SJCRH30 (cell line): ENCODE measurements at places on chromosomes 3 and 15.
A peak's percentile ranks its signal among the peaks of the same experiment; 100 is the strongest.

DNA sequence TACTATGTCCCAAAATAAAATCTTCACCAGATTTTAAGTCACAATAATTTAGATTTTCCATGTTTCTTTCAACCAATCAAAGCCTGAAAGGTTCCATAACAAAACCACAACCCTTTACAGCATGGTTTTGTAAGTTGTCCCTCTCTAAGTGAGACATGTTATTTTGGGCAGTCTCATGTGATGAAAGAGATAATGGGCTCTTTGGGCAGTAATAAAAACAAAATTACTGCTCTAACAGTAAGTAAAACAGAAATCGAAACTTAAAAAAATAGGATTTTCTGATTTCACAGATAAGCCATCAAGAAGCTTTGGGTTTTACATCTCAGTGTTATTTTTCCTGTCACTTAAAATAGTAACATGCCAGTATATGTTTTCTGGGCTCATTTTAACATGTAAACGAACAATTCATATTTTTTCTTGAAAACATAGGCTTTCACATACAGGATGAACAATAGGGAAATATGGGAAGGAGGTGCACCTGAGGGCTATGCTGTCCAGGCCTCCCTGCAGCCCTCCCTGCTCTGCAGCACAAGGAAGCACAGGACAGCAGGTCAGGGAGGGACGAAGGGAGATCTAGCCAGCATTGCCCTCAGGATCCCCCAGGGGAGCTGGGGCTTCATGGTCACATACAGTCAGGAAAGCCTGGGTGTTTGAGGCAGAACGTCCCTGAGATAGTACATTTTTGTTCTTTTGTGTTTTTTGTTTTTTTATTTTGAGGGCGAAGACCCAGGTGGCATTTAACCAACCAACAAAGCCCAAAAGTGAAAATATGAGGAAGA, 157.4 kb downstream of the SHOX2 start:
- DNase-seq = no peak

- DNase-seq = peak; percentile 59
Observed at GRCh38 chr15:81410318-81410753, 36.3 kb upstream of the TMC3 start.

DNA sequence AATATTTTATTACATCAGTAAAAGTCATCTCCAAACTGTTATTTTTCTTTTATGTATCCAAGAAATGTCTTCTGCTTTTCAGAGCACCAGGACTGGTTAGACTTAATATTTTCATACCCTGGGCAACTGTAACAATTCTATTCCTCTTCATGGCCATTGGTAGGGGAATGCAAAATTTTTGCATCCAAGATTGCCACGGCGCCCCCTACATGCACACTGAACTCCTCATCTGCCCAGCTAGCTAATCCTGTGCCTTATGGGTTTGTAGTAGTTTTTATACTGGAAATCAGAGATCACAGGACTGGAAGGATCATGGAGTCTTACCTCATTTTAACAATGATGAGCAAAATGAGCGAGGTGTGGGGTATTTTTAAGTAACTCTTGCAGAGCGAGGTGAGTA, 74.2 kb downstream of the CRTC3 start:
- DNase-seq = no peak

DNA sequence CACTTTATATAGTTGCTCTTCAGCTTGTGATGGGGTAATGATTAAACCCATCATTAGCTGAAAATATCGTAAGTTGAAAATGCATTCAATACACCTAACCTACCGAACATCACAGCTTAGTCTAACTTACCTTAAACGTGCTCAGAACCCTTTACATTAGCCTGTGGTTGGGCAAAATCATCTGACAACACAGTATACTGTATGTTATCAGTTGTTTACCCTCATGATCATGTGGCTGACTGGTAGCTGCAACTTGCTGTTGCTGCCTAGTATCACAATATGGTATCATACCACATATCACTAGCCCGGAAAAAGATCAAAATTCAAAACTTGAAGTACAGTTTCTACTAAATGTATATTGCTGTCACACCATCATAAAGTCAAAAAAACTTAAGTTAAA, 9.5 kb downstream of the ZNF280D start:
- no peak for DNase-seq

DNA sequence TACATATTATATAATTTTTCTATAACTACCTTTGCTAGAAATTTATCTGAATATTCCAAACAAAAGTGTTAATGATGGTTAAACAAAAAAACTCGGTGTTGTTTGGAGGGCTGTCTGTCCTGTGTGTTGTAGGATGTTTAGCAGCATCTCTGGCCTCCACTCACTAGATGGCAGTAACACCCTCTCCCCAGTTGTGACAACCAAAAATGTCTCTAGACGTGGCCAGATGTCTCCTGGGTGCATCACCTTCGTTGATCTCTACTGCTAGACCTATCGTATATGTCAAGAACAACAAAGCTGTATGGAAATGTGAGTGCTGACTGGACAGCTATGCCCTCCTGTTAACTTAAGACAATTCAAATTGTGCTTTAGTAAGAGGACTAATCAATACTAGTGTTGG, 14.1 kb downstream of the ANKRD34C start:
- DNase-seq = no peak

- DNase-seq = no peak
Observed at GRCh38 chr3:135304378-135304777, 509.3 kb downstream of the EPHB1 start.

- DNase-seq = no peak
Observed at GRCh38 chr3:89300526-89300925, 193.1 kb downstream of the EPHA3 start.

DNA sequence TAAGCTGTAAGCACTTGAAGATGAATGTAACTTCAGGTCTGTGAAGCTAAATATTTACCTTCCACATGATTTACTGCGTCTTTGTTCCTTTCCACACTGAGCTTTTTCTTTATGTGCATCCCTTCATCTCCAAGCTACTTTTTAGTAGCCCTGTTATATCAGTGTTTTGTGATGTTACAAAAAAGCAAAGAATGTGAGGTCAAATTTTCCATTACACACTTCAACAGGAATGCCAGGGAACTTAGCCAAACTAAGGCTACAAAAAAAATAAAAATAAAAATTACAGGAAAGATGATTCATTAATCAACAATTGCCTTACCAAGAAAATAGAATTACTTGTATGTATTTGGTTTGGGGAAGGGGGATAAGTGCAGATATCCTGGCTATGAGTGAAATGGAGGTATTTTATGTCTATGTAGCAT, 73.0 kb downstream of the FILIP1L start:
- DNase-seq = no peak

DNA sequence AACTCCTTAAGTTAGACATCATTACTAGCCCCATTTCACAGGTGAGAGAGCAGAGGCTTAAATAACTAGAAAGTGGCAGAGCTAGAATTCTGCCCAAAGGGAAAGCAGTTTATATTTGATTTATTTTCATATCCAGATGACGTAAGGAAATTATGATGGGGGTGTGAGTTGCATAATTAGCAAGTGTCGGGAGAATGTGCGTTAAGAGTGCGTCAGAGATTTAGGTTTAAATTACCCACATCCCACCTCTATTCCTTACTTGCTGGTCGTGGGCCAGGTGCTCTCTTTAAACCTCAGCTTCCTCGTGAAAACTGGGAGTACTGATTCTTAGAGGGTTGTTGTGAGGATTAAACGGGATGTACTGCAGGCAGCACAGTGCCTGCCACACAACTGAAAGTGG, 32.3 kb downstream of the FSTL1 start:
- DNase-seq = no peak

DNA sequence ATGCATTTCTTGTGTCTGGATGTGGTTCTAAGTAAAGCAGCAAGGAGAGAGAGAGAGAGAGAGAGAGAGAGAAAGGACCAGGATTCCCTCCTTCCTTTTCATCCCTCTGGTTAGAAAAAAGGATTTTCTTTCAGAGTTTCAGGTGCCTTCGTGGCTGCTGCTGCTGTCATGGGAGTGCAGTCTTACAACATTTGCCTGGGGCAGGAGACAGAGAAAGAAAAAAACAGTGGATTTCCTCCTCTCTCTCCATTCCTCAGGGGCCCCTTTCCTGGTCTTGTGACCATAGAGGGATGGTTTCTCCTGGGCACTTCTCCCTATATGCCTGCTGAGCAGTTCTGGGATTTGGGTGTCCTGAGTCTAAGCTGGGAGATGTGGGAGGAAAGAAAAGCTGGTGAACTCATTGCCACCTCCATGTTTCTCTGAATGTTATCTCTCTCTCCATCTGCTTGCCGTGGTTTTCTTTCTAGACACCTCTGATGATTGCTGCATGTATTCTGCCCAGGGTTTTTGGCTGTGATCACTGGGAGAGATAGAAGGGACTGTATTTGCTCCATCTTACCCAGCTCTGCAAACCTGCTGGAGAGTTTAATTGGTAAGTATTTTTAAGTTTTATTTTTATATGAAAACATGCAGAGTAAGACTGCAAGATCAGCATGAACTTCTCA, 142.4 kb upstream of the RGMA start:
- DNase-seq = no peak

GRCh38 chr3:136366289-136366688, 116.1 kb downstream of the PCCB start:
- no peak for DNase-seq

DNA sequence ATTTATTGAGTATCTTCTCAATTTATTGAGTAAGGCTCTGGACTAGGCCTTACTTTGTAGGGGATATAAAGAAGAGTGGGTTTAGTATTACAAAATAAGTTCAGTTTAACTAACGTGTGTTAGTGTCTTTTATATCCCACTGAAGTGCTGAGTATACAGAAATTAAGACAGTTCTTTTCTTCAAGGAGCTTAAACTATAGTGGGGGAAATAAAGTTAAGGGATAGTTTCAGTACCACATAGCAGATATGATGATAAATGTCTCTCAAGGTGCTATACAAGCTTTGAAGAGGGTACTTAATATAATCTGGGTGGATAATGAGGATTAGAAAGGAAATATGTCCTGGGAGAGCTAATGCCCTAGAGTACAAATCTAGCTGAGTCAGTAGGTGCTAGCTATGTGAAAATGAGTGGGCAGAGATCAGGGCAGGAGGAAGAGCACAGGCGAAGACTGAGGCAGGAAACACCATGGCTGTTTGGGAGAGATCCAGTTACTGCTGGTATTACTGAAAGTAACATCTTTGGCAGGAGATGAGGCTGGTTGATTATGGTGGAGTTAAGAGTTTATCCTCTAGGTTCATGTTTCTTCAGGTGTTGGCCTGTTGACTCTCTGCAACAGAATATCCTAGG, 46.0 kb downstream of the TEX9 start:
- no peak for DNase-seq

DNA sequence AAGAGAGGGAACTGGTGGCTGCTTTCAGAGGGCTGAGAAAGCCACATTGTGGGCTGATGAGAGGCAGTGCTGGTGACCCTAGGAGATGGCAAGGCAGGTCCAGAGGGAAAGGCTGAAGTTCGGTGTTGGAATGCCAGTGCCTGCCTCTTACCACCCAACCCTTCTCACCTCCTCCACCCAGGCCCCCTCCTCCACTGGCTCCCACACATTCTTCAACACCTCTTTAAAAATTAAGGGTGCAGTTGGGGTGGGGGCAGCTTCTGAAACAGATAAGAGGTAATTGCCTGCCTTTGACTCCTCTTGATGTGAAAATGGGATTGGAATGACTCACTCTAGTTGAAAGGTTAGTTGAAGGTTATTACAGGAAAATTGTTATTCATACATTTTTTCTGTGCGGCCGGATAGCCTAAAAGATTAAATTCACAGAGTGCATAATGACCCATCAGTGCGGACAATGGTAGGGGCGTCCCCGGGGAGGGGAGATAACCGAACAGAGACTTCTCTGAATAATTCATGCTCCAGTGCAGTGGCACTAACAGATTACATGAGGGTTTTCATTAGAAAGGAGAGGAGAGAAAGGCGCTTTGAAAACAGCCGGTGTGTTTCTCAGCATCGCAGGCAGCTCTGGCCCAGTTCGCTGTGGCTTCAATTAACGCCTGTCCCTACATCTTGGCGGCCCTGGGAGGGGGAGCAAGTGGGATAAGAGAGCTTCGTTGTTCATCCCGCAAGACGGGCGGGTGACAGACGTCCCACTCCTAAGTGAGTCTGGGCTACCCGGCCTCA, 212.4 kb downstream of the TLE3 start:
- DNase-seq = no peak

DNA sequence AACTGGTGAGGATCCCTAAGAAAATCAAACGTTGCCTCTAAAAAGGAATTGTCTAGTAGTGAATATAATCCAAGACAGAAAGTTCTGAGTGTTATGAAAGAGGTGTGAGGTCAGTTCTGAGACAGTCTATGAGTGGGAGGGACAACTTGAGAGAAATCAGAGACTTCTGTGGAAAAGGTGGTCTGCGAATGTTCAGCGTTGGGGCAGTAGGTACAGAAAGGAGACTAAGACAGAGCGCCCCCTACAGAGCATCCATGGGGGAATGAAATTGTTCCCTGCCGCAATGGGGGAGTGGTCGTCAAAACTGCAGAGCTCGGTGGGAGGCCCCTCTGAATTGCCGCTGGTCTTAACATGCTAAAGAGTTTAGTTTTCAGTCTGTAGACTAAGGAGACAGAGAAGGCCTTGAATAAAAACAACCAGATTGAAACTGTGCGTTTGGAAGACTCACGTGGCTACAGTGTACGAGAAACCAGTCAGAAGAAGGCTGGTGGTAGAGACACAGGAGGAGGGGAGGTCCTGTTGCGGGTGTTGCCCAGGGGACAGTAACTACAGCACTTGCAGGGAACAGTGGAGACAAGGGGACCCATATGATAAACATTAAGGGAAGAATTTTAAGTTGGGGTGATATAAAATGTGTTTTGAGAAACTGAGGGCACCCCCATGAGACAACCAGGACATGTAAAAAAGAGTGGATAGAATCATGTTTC, 6.9 kb downstream of the TNIK start:
- no peak for DNase-seq

GRCh38 chr3:70805061-70805889, 492.8 kb upstream of the MDFIC2 start:
- no peak for DNase-seq

- no peak for DNase-seq
Observed at GRCh38 chr3:13878281-13879101, 1.4 kb downstream of the WNT7A start.

GRCh38 chr3:34569437-34569836, 771.0 kb downstream of the PDCD6IP start:
- no peak for DNase-seq

GRCh38 chr3:36989005-36989404, 3.9 kb downstream of the EPM2AIP1 start:
- no peak for DNase-seq

DNA sequence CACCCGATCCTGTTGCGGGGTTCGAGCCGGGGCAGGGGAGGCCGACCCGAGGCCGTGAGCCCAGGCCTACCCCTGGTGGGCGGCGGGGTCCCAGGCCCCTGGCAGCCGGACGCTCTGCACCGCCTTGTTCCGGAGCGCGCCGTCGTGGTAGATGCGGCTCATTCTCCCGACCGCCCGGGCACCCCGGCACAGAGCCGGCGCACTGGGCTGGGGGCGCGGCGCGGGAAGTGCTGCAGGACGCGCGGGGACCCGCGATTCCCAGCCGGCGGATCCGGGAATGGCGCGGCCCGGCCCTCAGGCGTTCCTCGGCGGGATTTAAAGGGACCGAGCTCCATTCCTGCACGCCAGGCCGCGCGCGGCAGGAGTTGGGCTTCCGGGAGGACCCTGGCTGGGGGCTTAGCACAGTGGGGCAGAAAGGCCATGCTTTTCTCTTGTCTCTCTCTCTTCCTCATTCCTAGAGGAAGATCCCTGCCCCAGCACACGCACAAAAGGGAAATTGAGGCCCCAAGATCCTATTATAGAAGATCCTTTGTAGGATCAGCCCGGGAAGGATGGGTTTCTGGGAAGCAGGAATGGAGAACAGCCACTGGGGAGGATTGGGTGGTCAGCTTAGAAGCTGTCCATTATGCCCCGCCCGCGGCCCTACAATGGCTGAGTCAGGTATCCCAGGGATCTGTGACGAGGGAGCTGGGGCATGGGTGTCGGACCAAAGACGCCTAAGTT, at the start of gene ARPIN:
ARPIN (minus strand) TSS at position 279 of the 723 bp plus-strand sequence; CDS start at position 162, 117 bp downstream.
- DNase-seq = peak; percentile 60

GRCh38 chr3:5197022-5197421, 9.5 kb downstream of the EDEM1 start:
- DNase-seq = no peak
